ENCODE measurements at places on chromosomes 6 and 20. TPM values are rescaled to one million over a fixed set of nuclear protein-coding genes. Genes with fewer than 3 reads are reported as not detected.

CST4 gene
- total RNA-seq: not detected

TUBB2B gene
- total RNA-seq: 6.9 TPM

TCF15 gene
- not detected for total RNA-seq

SNAP91 gene
- 4.7 TPM for total RNA-seq

SIRPA gene
- 52.3 TPM for total RNA-seq

COL12A1 gene
- total RNA-seq: 130 TPM

CABLES2 gene
- 1.5 TPM for total RNA-seq

RHAG gene
- 2.5 TPM for total RNA-seq

ZSCAN9 gene
- total RNA-seq: 11.3 TPM

KHDC1 gene
- total RNA-seq: 0.98 TPM

Measured in vagina (tissue), 2 donors.